ENCODE measurements at places on chromosomes 7 and 10.

DNA sequence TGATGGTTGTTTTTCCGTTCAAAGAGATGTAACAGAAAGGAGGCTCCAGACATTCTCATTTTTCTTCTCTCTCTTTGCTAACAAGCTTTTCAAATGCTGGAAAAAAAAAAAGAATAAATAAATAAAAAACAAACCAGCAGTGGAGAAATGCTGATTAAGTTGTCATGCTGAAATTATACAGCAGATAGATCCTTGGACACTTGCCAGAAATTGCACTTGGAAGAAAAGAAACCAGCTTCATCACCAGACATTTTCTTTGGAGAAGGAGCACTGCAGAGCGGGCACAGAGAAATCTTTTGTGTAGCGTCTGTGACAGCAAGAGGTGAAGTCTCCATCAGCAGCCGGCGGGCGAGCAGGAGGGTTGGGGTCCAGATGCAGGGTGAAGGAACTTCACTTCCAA lies 55.8 kb downstream of the CLRN3 start:
- no peak for DNase-seq

DNA sequence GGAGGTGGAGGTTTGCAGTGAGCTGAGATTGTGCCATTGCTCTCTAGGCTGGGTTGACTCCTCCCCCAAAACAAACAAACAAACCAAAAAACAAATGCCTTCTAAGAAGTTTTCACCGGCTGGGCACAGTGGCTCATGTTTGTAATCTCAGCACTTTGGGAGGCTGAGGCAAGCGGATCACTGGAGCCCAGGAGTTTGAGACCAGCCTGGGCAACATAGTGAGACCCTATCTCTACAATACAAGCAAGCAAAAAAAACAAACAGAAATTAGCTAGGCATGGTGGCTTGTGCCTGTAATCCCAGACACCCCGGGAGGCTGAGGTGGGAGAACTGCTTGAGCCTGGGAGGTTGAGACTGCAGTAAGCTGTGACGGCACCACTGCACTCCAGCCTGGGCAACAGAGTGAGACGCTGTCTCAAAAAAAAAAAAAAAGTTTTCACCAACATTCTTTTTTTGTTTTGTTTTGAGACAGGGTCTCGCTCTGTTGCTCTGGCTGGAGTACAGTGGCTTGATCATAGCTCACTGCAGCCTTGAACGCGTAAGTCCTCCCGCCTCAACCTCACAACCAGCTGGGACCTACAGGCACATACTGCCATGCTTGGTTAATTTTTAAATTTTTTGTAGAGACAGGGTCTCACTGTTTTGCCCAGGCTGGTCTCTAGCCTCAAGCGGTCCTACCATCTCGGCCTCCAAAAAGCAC lies 1.3 kb upstream of the ZAN start:
- DNase-seq, result no peak

GRCh38 chr10:91347529-91347928 lies 62.6 kb upstream of the HECTD2 start:
- no peak for DNase-seq

DNA sequence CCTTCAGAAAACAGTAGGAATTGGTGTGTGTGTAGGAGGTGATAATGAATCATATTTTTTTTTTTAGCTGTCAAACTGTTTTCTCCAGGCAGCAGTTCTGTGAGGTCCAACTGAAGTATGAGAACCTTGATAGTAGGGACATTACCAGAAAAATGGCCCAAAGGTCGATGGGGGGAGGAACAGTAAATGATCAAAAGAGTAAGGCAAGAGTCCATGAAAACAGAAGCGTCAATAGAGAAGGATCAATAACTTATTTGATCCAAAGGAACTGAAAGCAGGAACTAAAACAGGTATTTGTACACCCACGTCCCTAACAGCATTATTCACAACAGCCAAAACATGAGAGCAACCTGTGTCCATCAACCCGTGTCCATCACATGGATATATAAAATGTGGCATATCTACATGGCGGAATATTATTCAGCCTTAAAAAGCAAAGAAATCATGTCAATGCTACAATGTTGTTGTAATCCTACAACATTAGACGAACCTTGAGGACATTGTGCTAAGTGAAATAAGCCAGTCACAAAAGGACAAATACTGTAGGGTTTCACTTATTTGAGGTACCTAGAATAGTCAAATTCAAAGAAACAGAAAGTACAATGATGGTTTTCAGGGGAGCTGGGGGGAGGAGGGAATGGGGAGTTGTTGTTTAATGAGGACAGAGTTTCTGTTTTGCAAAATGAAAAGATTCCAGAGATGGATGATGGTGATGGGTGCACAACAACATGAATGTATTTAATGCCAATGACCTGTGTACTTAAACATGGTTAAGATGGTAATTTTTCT lies 214.0 kb upstream of the KLF14 start:
- no peak for DNase-seq

GRCh38 chr10:82277591-82277990 lies 402.6 kb downstream of the NRG3 start:
- no peak for DNase-seq

DNA sequence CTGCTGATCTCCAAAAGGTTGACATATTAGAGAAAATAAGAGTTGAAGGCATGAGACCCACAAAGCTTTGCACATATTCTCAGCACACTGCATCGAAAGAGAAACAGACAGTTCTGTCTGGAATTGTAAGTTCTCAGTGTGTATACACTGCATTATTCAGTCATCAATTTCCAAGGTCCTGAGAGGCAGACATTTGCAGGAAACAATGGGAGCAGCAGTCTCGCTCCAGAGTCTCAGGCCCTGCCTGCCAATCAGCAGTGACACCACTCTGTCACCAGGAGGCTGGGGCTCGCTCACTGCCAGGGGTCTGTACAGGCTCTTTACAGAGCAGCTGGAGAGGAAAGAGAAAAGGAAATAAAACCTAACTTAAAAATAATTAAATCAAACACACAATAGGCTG lies 36.3 kb downstream of the JAZF1 start:
- no peak for DNase-seq

DNA sequence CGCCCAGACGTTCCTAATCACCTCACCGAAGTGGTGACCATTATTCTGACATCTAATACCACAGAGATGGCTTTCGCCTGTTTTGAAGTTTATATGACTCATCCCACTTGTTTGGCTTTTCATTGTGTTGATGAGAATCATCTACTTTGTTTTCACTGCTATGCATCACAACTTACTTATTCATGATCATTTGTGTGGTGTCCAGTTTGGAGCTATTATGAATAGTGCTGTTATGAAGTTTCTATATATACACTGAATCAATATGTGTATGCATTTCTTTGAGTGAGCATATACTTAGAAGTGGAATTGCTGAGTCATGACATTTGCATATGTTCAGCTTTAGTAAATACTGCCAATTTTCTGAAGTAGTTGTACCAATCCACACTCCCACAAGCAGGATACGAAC lies 38.6 kb upstream of the TNKS2 start:
- no peak for DNase-seq

GRCh38 chr7:127252377-127252713 lies 396 bp downstream of the GRM8 start:
- no peak for DNase-seq

GRCh38 chr7:127807340-127807739 lies 155.3 kb downstream of the SND1 start:
- DNase-seq, result no peak

- DNase-seq, result no peak
Measured at GRCh38 chr7:87119581-87119980, 32.7 kb upstream of the DMTF1 start.

DNA sequence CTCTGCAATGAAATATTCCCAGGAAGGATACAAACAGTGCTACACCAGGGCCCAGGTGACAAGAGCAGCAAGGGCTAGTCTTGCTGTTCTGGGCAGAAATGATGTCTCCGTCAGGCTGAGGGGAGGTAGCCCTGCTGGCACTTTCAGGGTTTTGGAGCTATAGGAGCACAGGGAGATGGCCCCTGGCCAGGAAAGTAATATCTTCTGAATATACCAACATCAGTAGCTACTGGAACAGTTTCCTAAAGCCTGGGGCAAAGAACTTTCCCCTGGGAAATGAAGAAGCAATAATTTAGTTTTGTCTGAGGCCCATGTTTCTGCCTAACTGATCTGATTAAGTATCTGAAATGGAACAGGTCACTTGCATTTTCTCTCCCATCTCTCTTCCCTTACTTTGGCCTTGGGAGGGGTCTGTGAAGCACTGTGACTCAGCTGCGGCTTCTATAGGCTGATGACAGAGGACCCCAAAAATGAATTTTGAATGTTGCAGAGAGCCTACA lies 489.1 kb upstream of the PODXL start:
- DNase-seq, result no peak

GRCh38 chr7:155947051-155947450 lies 134.8 kb upstream of the SHH start:
- DNase-seq, result no peak

- DNase-seq, result no peak
Measured at GRCh38 chr10:108465871-108466641, 1301.5 kb upstream of the SORCS1 start.

- DNase-seq, result no peak
Measured at GRCh38 chr10:84138478-84139125, 707 bp upstream of the GHITM start.

GRCh38 chr10:593901-594457 lies 95.5 kb downstream of the DIP2C start:
- DNase-seq, result no peak

GRCh38 chr7:96397936-96398598 lies 76.2 kb upstream of the SLC25A13 start:
- no peak for DNase-seq

DNA sequence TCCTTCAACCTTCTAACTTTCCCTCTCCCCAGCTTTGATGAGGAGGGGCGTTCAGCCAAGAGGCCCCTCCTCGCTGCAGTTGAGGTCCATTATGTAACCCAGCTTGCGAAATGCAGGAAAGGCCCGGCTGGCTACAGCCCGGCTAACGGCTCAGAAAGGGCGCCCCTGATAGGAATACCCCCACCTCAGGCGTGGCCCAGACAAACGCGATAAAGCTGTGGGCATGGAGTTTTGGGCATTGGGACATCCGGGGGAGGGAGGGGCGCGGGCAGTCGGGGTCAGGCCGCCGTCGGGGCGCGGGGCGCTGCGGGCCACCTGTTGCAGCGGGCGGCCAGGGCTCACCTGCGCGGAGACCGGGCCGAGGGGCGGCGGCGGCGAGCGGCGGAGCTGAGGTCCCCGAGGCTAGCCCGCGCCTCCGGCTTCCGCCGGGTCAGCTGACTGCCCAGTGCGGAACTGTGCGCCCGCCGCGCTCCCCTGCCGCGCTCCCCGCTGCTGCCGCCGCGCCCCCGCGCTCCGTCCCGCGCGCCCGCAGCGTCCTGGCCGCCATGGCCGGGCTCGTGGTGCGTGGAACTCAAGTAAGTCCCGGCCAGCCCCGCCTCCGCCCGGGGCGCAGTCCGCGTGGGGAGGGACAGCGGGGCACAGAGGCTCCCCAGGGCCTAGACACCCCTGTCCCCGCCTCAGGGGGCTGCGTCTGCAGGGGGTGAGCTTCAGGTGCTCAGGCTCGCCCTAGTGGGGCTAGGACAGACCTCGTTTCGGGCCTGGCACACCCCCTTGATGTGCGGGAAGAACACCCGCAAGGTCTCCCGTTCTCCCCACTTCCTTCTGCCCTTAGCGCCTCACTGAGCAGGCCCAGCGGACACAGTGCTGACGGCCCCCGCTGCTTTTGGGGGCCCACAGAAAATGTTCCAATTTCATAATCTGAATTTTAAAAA lies at the start of gene LRMDA:
Gene LRMDA, plus strand, starts transcription at position 445 of the 932 bp plus-strand sequence.
- DNase-seq, result no peak

DNA sequence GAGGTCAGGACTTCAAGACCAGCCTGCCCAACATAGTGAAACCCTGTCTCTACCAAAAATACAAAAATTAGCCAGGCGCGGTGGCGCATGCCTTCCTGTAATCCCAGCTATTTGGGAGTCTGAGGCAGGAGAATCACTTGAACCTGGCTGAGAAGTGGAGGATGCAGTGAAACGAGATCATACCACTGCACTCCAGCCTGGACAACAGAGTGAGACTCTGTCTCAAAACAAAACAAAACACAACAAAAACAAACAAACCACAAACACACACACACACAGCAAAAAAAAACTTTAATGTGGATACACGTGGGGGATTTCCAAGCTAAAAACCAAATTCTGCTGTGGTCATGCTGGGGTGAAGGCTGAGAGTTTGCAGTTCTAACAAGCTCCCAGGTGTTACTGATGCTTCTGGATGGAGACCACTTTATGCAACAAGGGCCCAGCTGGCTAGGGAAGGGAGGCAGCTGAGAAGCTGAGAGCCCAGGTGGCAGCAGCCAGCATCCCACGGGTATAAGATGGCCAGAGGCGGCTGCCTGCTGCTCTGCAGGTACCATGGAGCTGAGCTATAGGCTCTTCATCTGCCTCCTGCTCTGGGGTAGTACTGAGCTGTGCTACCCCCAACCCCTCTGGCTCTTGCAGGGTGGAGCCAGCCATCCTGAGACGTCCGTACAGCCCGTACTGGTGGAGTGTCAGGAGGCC lies at the start of gene ZP3:
Gene ZP3, plus strand, starts transcription at position 538 of the 699 bp plus-strand sequence. Its CDS starts 15 bp downstream, at position 553.
- DNase-seq, result no peak

- no peak for DNase-seq
Measured at GRCh38 chr7:1054438-1054837, 10.1 kb downstream of the GPR146 start.

DNA sequence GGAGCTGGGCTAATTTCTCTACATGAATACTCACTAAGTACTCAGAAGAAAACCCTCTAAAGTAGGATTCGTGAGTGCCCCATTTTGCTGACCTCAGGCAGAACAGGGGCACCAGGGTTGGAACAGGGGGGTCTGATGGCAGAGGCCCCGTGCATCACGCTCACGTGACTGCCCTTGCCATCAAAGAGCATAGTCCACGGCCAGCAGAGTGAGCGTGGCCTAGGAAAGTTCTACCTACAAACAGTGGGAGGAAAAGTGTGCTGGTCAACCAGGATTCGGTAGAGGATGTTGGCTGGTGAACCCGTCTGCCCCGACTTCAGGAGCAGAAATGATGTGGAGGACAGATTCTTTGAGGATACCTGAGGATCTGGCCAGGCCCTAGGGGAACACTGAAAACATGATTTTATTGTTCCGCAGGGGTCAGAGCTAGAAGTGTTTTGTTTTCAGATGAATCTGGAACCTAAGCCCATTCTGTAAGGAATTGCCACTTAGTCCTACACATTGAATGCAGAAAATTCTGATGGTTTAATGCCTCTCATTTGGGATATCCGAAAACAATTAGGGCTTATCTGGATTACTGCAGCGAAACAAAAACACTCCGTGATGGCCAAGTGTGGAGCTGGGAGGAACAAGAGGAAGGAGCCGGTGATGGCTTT lies 138.8 kb upstream of the SHH start:
- DNase-seq, result no peak

GRCh38 chr7:18174996-18175395 lies 147.3 kb upstream of the PRPS1L1 start:
- DNase-seq, result no peak

GRCh38 chr7:142883145-142883544 lies 2.4 kb downstream of the TRPV6 start:
- DNase-seq, result no peak
